ENCODE measurements at places on chromosomes 11 and 22.

GRCh38 chr11:77073328-77074001 is 6.7 kb downstream of the CAPN5 start:
- no peak for DNase-seq

DNA sequence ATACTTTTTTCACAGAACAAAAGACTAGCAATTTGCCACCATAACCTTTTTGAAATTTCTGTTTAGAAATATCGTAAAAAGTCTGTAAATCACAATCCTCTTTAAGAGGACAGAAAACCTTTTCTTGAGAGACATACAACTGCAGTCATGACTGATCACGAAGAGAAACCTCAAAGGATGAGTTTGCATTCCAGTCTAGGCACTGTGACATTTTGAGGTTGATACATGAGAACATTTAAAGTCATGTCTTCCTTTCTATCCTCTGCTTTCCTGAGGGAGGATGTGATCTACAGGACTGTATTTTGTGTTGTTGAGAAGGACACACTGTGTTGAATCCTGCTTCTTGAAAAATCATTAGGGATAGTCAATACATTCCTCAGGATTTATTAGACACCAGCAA is 476.7 kb upstream of the CCDC179 start:
- DNase-seq: no peak

GRCh38 chr11:124740277-124740882 is 638 bp downstream of the NRGN start:
- no peak for DNase-seq

- DNase-seq: no peak
Measured at GRCh38 chr11:125916683-125917347, 12.5 kb downstream of the DDX25 start.

DNA sequence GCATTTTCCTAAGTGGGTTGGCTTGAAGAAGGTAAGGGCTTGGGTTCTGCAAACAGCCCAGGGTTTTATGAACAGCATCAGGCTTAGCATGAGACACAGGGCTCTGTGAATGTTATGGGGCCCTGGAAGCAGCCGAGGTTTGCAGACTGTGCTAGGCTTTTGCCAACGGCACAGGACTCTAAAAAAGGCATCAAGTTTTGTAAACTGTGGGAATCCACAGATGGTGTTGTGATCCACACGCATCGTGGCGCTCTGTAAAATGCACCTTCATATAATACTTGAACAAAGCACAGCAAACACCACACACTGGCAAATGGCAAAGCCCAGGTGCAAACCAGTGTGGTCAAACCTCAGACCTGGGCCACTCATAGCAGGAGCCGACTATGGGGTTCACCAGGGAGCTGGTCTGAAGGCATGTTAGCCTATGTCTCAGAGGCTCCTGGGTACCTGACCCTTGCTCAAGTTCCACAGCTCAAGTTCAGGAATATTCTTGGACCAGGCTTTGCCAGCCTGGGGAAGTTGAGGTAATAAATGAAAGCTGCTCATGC is 2.4 kb upstream of the SLCO2B1 start:
- DNase-seq: no peak

- DNase-seq: no peak
Measured at GRCh38 chr11:11217929-11218628, 135.0 kb downstream of the CSNK2A3 start.

- DNase-seq: no peak
Measured at GRCh38 chr11:66076561-66076960, 6.5 kb downstream of the PACS1 start.

- no peak for DNase-seq
Measured at GRCh38 chr11:73365352-73366264, 10.6 kb upstream of the RELT start.

DNA sequence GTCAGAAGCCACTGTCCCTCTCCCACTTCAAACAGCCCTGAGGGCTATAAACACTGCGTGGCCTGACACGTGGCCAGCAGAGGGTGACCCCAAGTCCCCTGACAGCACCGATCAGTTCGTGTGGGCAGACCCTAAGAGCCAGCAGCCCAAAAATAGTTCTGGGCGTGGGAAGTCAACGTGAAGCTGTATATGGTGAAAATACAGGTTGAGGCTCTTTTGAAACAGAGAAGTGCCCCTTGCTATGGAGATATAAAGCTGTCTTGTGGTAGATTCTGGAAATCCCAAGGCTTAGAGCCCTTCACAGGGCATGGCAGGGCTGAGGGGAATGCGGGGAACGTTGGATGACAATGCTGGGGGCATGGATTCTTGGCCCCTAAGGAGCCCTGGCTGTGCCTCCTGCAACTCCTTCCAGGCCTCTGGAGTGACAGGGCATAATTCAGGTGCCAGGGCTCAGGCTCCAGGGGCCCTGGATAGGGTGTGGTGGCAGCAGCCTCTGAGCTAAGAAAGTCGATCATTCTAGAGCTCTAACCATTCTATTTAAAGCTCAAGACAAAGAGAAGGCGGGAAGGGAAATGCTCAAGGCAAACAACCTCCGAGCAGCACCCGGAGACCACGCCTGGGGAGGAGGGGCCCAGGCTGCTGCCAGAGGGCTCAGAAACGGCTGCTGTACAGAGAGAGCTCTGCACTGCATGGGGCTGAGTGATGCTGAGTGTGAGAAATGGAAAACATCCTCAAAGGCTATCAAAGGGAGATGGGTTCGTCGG is 60.4 kb upstream of the CD5 start:
- peak; percentile 60 for DNase-seq
